ENCODE measurements at places on chromosomes 12 and 14. TPM values are rescaled to one million over a fixed set of nuclear protein-coding genes. Genes with fewer than 3 reads are reported as not detected.

DNA sequence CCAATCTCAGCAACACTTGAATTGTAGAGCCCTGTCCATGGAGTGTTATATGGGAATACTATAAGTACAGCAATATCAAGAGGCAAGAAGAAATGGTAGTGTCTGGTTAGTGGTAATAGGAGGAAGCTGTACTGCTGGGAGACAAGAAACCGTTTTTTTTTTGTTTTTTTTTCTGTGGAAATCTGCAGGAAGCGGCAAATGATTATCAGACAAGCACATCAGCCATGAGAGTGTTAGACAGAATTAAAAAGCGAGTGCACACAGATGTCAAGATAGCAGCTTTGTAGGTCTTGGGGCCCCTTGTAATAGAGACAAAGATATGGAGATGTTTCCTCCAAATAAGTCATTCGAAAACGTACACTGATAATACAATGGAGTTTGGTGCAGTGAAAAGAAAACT lies 6.7 kb downstream of the TESPA1 start:
- DNase-seq = no peak

GRCh38 chr12:120835657-120836056 lies 68.5 kb downstream of the SPPL3 start:
- DNase-seq = no peak

The BCL11B gene
- total RNA-seq = 43.8 TPM

The RPL6 gene
- 1,694 TPM for total RNA-seq

DNA sequence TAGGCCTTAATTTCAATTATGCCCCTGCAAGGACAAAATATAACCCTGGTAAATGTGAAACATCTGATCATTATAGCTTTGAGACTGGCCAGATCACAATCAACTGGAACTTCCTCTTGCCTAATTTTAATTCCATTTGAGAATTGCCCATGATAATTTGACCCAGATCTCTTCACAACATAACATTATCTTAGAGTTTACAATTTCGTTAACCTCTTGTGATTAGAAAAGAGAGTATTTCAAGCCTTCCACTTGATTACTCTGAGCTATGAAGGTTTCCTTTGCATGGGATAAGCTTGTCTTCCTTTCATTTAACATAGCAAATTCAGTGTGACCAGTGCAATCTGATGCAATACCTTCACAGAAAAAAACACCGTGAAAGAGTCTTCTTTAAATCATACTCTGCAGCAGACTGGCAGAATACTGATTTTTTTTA lies 143.6 kb downstream of the DUSP6 start:
- DNase-seq = no peak

GRCh38 chr12:4287325-4288211 lies 14.0 kb downstream of the CCND2 start:
- no peak for DNase-seq

- no peak for DNase-seq
Observed at GRCh38 chr12:118346895-118347294, 25.8 kb downstream of the TAOK3 start.

The ISM2 gene
- 0.27 TPM for total RNA-seq

- DNase-seq = no peak
Observed at GRCh38 chr12:113914176-113914575, 51.9 kb downstream of the RBM19 start.

DNA sequence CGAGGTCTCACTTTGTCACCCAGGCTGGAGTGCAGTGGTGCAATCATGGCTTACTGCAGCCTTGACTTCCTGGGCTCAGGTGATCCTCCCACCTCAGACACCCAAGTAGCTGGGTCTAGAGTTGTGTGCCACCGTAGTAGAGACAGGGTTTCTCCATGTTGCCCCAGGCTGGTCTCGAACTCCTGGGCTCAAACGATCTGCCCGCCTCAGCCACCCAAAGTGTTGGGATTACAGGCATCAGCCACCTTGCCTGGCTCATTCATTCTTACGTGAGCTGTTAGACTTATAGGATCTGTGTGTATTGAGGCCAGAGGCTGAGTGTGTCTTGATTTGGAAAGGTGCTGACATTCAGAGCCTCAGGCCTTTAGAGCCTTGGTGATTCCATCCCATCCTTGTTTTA lies 128.1 kb downstream of the SLC25A47 start:
- no peak for DNase-seq

- no peak for DNase-seq
Observed at GRCh38 chr12:108310489-108310888, 28.6 kb downstream of the CMKLR1 start.

DNA sequence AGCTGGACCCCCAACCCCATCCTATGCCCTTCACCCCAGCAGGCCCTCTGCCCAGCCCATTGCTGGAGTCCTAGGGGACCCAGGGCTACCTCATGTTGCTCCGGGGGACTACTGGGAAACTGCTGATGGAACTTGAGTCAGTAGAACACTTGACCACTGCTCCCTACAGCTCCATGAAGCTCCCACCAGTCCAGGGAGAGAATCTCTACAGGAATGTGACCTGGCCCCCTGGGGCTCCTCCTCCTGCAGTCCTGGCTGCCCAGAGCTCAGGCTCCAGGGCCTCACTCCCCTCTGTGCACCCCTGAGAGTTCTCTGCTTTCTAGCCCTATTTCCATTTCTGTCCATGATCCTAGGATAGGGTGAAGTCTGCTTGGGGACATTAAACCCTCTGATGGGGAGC lies 10.8 kb upstream of the AQP2 start:
- no peak for DNase-seq

DNA sequence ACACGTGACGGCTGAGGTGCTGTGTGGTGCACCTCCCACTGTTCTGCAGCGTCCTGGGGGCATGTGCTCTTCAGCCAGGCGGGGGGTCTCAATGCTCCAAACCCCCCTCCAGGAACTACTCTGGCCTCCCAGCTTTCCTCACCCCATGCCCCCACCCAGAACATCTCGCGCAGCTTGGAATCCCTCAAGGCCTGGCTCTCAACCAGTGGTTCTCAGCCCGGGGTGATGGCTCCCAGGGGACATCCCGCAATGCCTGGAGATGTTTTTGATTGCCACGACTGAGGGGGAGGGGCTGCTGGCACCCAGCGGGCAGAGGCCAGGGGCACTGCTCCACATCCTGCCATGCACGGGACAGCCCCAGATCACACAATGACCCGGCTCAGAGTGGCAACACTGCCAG lies 78.9 kb upstream of the DICER1 start:
- no peak for DNase-seq

GRCh38 chr12:118145113-118145797 lies 9.3 kb downstream of the PEBP1 start:
- no peak for DNase-seq

The NAB2 gene
- total RNA-seq = 44.1 TPM

- no peak for DNase-seq
Observed at GRCh38 chr14:95268350-95268749, 51.4 kb downstream of the CLMN start.

DNA sequence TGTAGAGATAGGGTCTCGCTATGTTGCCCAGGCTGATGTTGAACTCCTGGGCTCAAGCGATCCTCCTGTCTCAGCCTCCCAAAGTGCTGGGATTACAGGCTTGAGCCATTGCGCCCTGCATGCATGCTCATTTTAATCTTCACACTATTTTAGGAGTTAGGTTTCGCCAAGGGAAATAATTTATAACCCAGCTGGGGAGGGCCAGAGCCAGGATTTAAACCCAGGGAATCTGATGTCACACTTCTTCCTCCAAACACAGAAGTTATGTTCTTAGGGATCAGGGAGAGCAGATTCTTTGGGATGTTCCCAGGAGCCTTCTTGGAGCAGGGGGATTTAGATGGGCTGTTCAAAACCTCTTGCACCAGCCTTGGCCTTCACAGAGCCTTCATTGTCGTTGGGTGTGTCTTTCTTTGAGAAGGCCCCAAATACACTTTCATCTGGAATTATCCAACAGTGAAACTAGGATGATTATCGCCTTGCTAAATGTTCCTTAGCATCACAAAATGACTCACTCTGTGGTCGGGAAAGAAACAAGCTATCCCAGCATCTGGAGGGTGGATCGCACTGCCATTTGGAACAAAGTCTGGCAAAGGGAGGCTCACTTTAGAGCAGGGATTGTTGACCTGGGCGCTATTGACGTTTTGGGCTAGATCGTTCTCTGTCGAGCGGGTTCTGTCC lies 8.2 kb upstream of the PPP1CC start:
- DNase-seq = peak; percentile 40

The SLC38A2 gene
- 541 TPM for total RNA-seq

- DNase-seq = no peak
Observed at GRCh38 chr12:210277-211141, 3.4 kb downstream of the SLC6A12 start.

DNA sequence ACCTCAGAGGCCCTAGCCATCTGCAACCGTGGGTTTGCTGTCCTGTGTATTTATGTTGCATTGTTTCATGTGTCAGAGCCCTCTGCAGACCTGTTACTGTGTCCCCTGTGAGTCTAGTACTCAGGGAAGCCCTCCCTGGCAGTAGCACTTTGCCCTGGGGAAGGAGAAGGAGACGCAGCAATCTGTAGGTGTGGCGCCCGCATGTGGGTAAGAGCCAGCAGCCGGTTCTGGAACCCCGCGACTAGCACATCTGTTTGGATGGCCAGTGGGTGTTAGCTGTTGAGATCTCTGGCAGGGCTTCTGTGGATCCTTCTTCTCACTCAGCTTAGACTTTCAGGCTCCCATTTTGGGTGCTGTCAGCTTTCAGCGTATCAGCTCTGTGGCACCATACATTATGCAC lies 57.0 kb downstream of the TECPR2 start:
- no peak for DNase-seq

Measured in lower leg skin (tissue), 4 donors.